Endothelial cell (in vitro differentiated cells): ENCODE measurements at places on chromosomes 7 and 10.

DNA sequence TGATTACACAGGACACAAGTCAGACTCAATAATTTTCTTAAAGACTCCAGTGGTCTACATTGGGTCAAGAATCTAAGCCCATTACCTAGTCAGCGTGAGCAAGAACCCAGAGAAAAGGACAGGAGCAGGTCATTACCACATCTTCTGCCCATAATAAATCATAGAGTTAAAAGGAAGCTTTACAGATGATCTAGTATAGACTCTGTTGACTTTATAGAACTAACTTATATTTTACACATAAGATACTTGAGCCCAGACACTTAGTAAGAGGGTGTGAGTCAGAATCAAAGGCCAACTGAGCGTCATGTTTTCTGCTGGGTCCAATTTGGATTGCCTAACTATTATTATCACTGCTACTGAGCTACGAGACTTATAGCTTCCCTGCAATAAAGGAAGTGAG, 206.1 kb upstream of the NPSR1 start:
- H3K4me3 ChIP-seq, result no peak overlapping the region
- no peaks in the 10 kb centered on the region for H3K27me3 ChIP-seq
- H3K27ac ChIP-seq, result no peak overlapping the region
- no peaks in the 10 kb centered on the region for H3K4me1 ChIP-seq

- peaks cover 31% of the 10 kb centered on the region for H3K27me3 ChIP-seq
- H3K4me1 ChIP-seq, result peaks cover 17% of the 10 kb centered on the region
- DNase-seq, result no peak
- H3K36me3 ChIP-seq, result no peaks in the 10 kb centered on the region
Observed at GRCh38 chr7:155805826-155806095, 6.5 kb downstream of the SHH start.

- peaks cover 40% of the 10 kb centered on the region for H3K36me3 ChIP-seq
- no peak overlapping the region for H3K4me3 ChIP-seq
- H3K27me3 ChIP-seq, result peaks cover 4% of the 10 kb centered on the region
- H3K4me1 ChIP-seq, result no peaks in the 10 kb centered on the region
- DNase-seq, result no peak
Observed at GRCh38 chr10:77979221-77979620, 50.1 kb downstream of the POLR3A start.

DNA sequence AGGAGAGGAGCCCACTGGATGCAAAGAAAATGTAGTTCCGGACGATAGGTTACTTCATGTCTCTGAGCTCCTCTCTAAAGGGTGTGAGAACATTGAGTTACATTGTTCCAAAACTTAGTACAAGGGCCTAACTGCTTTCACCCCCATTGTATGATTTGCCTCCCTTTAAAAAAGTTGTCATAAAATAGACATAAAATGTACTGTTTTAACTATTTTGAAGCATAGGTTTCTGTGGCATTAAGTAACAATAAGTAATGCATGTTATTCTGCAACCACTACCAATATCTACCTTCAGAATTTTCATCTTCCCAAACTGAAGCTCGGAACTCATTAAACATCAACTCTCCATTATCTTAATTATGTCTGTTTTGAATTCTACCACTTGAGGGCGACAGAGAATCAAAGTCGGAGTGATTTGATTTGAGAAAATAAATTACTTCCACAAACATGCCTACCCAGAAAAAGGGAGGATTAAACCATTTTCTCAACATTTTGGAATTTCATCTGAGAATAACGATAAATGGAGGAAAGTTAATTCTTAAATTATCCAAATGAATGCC, 2.7 kb downstream of the IGFBP1 start:
- H3K27ac ChIP-seq, result peak overlapping the region; percentile 28
- peaks cover 54% of the 10 kb centered on the region for H3K4me1 ChIP-seq
- H3K36me3 ChIP-seq, result no peaks in the 10 kb centered on the region
- no peak for DNase-seq
- H3K27me3 ChIP-seq, result peaks cover 9% of the 10 kb centered on the region

- no peak for DNase-seq
- H3K4me1 ChIP-seq, result peaks cover 6% of the 10 kb centered on the region
- no peak overlapping the region for H3K27ac ChIP-seq
- no peak overlapping the region for H3K4me3 ChIP-seq
- no peaks in the 10 kb centered on the region for H3K36me3 ChIP-seq
Observed at GRCh38 chr7:69994886-69995542, 396.7 kb downstream of the AUTS2 start.

GRCh38 chr7:4726566-4726965, 44.5 kb downstream of the FOXK1 start:
- H3K27ac ChIP-seq, result no peak overlapping the region
- H3K36me3 ChIP-seq, result peaks cover 17% of the 10 kb centered on the region
- H3K27me3 ChIP-seq, result no peaks in the 10 kb centered on the region
- peaks cover 17% of the 10 kb centered on the region for H3K4me1 ChIP-seq
- no peak overlapping the region for H3K4me3 ChIP-seq
- no peak for DNase-seq

GRCh38 chr7:25537662-25538375, 309.5 kb upstream of the NPVF start:
- no peaks in the 10 kb centered on the region for H3K36me3 ChIP-seq
- peaks cover 2% of the 10 kb centered on the region for H3K27me3 ChIP-seq
- H3K4me1 ChIP-seq, result peaks cover 53% of the 10 kb centered on the region
- H3K4me3 ChIP-seq, result no peak overlapping the region
- DNase-seq, result no peak

GRCh38 chr10:13559124-13559700, 27.6 kb upstream of the PRPF18 start:
- no peak overlapping the region for H3K27ac ChIP-seq
- no peaks in the 10 kb centered on the region for H3K4me1 ChIP-seq

- H3K36me3 ChIP-seq, result no peaks in the 10 kb centered on the region
- H3K27ac ChIP-seq, result no peak overlapping the region
- no peak for DNase-seq
- H3K4me3 ChIP-seq, result no peak overlapping the region
- no peaks in the 10 kb centered on the region for H3K4me1 ChIP-seq
Observed at GRCh38 chr10:22210267-22210666, 7.5 kb downstream of the EBLN1 start.

DNA sequence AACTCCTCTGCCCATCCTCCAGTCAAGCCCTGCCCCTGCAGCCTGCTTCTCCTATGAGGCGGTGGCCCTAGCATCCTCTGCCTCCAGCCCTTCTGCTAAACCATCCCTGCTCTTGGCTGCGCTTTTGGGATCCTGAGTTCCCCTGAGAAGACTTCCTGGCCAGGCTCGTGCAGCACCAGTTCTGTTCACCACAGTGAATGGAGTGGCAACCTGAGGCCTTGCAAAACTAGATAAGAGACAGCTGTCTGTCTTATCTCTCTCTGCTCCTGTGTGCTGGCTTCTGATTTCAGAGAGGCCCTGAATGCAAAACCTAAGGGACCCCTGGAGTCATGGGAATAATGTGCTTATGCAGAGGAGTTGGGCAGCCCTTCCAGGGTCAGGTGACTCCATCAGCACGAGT, 119.2 kb downstream of the TMEM178B start:
- no peak overlapping the region for H3K4me3 ChIP-seq
- no peak for DNase-seq
- no peaks in the 10 kb centered on the region for H3K36me3 ChIP-seq
- peaks cover 1% of the 10 kb centered on the region for H3K27me3 ChIP-seq
- H3K27ac ChIP-seq, result no peak overlapping the region
- H3K4me1 ChIP-seq, result no peaks in the 10 kb centered on the region

DNA sequence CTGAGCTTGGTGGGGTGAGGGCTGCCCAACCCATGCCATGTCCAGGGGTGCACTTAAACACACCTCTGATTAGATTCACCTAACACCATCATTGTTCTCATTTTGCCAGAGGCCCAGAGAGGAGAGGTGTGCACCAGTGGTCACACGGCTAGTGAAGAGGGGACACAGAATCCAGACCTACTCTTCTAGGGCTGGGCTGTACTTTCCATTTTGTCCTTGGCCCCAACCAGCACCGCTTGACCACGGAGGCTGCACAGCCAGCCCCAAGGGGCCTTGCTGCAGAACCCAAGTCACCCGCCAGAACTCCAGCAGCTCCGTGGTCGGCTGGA, 246 bp upstream of the WDFY4 start:
- DNase-seq, result no peak
- H3K4me1 ChIP-seq, result no peaks in the 10 kb centered on the region
- H3K27me3 ChIP-seq, result no peaks in the 10 kb centered on the region
- H3K36me3 ChIP-seq, result no peaks in the 10 kb centered on the region

DNA sequence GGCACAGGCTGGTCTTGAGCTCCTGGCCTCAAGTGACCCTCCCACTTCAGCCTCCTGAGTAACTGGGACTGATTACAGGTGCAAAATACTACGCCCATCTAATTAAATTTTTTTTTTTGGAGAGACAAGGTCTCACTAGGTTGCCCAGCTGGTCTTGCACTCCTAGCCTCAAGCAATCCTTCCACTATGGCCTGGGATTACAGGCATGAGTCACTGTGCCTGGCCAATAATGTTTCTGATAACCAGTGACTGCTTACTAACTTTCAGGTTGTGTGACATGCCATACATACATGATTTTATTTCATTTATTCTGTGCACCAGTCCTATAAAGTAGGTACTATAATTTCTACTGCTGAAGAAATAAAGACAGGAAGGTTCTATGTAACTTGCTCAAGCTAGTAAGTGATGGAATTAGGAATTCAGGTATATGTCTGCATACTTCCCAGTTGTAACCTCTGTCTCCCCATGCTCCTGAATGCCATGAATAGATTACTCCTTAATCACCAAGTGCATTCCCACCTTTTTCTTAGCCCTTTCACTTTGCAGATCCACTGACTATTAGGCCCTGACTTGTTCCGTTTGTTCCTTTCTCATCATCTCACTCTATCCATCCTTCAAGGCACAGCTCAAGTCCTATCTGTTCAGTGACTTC, 28.1 kb downstream of the MCU start:
- H3K4me1 ChIP-seq, result no peaks in the 10 kb centered on the region
- H3K27ac ChIP-seq, result no peak overlapping the region
- H3K4me3 ChIP-seq, result no peak overlapping the region
- DNase-seq, result no peak
- H3K36me3 ChIP-seq, result no peaks in the 10 kb centered on the region

GRCh38 chr7:158133515-158134271, 453.9 kb downstream of the PTPRN2 start:
- no peak overlapping the region for H3K4me3 ChIP-seq
- no peak overlapping the region for H3K27ac ChIP-seq
- no peaks in the 10 kb centered on the region for H3K4me1 ChIP-seq

GRCh38 chr7:133775201-133775600, 351.9 kb upstream of the LRGUK start:
- H3K27ac ChIP-seq, result no peak overlapping the region
- peaks cover 2% of the 10 kb centered on the region for H3K4me1 ChIP-seq
- H3K4me3 ChIP-seq, result no peak overlapping the region
- no peak for DNase-seq
- H3K36me3 ChIP-seq, result peaks cover 7% of the 10 kb centered on the region

GRCh38 chr10:93473804-93474472, 8.2 kb downstream of the MYOF start:
- peaks cover 2% of the 10 kb centered on the region for H3K4me1 ChIP-seq
- H3K27me3 ChIP-seq, result peaks cover 2% of the 10 kb centered on the region
- H3K27ac ChIP-seq, result no peak overlapping the region
- H3K36me3 ChIP-seq, result no peaks in the 10 kb centered on the region

DNA sequence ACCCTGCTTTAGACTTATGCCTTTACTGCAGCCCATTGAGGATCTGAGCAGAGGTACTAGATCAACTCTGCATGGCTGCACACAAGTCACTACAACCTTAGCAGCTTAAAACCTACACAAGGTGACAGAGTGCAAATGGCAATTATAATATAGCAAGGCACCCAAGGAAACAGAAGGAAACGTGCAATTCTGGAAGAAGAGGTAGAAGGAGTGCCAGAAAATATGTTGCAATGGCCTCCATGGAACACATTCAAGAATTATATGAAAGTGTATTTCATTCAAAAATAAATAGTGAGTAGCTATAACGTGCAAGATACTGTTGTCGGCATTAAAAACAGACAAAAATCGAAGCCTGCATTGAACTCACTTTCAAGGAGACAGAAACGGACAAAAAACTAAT, 2.9 kb upstream of the AKR1C8 start:
- H3K27ac ChIP-seq, result no peak overlapping the region
- no peaks in the 10 kb centered on the region for H3K4me1 ChIP-seq
- H3K4me3 ChIP-seq, result no peak overlapping the region

GRCh38 chr7:101436857-101437576, 74.3 kb downstream of the COL26A1 start:
- DNase-seq, result peak; percentile 18
- H3K4me1 ChIP-seq, result no peaks in the 10 kb centered on the region
- H3K4me3 ChIP-seq, result no peak overlapping the region
- no peak overlapping the region for H3K27ac ChIP-seq

DNA sequence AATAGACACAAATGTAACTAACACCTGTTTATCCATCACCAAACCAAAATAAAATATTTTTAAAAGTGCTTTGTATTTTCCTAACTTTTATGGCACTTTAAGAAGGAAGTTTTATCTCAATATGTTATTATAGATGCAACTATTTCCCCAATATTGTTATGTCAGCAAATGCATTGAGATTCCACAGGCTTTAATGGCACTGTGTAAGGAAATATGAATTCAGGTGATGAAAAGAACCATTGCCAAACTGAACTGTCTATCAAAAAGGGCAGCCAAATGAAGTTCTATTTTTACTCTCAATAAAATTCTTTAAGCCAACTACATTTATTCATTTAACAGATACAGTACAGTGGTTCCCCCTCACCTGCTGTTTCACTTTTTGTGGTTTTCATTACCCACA, 67.2 kb upstream of the OIT3 start:
- peaks cover 4% of the 10 kb centered on the region for H3K36me3 ChIP-seq
- DNase-seq, result no peak
- no peak overlapping the region for H3K4me3 ChIP-seq
- H3K4me1 ChIP-seq, result peaks cover 14% of the 10 kb centered on the region
- no peaks in the 10 kb centered on the region for H3K27me3 ChIP-seq

- no peak for DNase-seq
- no peak overlapping the region for H3K27ac ChIP-seq
- H3K36me3 ChIP-seq, result no peaks in the 10 kb centered on the region
- peaks cover 9% of the 10 kb centered on the region for H3K4me1 ChIP-seq
- peaks cover 9% of the 10 kb centered on the region for H3K27me3 ChIP-seq
- no peak overlapping the region for H3K4me3 ChIP-seq
Observed at GRCh38 chr10:98321186-98321780, 53.3 kb upstream of the LOXL4 start.

- peak overlapping the region; percentile 97 for H3K4me3 ChIP-seq
- peak; percentile 68 for DNase-seq
- H3K36me3 ChIP-seq, result no peaks in the 10 kb centered on the region
- peak overlapping the region; percentile 99 for H3K27ac ChIP-seq
- peaks cover 16% of the 10 kb centered on the region for H3K27me3 ChIP-seq
Observed at GRCh38 chr10:43407148-43407575, 1.8 kb downstream of the HNRNPF start.

DNA sequence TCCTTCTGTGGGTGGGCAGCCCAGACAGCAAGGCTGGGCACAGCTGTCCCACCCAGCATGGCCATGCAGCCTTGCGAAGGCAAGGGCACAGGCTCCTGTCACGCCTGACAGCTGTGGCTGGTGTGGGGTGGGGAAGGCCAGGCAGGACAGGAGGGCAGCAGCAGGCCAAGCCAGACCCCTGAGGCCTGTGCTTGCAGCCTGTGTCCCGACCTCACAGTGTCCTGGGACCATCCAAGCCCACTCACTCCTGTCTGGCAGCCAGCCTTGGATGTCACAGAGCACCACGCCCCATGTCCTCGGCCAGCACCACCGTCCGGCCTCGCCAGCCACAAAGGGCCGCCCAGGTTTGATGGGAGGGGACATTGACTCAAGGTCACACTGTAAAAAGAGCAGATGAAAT, 85.5 kb upstream of the LRRC4 start:
- peaks cover 4% of the 10 kb centered on the region for H3K27me3 ChIP-seq
- peaks cover 5% of the 10 kb centered on the region for H3K4me1 ChIP-seq
- no peak overlapping the region for H3K27ac ChIP-seq
- H3K36me3 ChIP-seq, result peaks cover 7% of the 10 kb centered on the region

- DNase-seq, result peak; percentile 74
- peak within 1 kb of the TSS; percentile 99 for H3K27ac ChIP-seq
Observed at GRCh38 chr7:103347507-103348267, at the start of gene PSMC2. Gene PSMC2 (plus strand): TSS chr7:103347643. CDS start chr7:103347712, 69 bp downstream.
